ENCODE measurements at places on chromosomes 1 and 21.

GRCh38 chr1:27405074-27405473, 12.7 kb downstream of the GPR3 start:
- DNase-seq, result no peak

- no peak for DNase-seq
These were observed 805 bp downstream of the ATG4C start for GRCh38 chr1:62784509-62785365.

DNA sequence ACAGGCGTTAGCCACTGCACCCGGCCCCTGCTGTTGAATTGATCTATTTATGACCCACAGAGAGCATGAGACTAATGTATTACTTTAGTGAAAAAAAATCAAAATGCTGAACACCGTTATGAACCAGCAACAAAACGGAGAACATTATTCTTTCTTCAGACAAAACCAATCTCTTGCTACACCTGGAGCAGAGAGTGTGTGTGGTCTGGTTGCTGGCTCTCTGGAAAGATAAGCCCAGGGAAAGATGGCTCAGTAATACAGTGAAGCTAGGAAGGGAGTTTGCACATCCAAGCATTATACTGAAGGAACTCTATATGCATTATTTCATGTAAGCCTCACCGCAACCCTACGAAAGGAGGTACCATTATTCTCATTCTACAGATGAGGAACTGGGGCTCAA, 117.0 kb downstream of the GLUL start:
- no peak for DNase-seq

- DNase-seq, result no peak
These were observed 34.6 kb upstream of the TNFSF4 start for GRCh38 chr1:173241528-173242347.

GRCh38 chr1:6410248-6410893, 9.3 kb downstream of the HES2 start:
- DNase-seq, result no peak

- DNase-seq, result no peak
These were observed 42.1 kb downstream of the YARS1 start for GRCh38 chr1:32774950-32775634.

GRCh38 chr1:81867235-81867634, 66.5 kb downstream of the ADGRL2 start:
- DNase-seq, result no peak

DNA sequence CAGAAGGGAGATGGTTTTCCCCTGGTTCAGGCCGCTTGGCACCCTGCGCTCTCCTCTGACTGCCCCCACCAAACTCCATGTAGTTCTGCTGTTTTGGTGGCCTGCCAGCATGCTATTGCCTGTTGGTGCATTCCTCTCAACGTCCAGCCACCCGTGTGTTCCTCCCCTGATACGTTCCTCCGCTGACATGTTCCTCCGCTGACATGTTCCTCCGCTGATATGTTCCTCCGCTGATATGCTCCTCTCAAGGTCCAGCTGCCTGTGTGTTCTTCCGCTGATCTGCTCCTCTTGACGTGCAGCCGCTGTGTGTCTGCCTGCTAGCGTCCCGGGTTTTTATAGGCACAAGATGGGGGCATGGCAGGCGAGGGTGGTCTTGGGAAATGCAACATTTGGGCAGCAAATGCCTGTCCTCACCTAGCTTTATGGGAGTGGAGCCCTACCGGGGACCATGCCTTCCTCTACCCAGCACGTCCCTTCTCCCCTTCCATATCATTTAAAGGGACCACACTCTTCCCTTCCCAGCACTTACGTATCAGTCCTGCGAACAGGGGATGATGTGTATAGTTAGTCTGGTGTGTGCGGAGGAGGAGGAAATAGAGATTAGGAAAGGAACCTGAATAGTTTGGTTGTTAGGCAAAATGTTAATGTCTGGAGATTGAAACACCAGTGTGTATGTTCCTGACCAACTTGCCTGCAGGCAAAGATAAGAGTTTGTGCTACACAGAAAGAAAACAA, 40.6 kb upstream of the PLA2G5 start:
- peak; percentile 26 for DNase-seq

GRCh38 chr1:63690966-63691700, 82.7 kb upstream of the ROR1 start:
- DNase-seq, result no peak

DNA sequence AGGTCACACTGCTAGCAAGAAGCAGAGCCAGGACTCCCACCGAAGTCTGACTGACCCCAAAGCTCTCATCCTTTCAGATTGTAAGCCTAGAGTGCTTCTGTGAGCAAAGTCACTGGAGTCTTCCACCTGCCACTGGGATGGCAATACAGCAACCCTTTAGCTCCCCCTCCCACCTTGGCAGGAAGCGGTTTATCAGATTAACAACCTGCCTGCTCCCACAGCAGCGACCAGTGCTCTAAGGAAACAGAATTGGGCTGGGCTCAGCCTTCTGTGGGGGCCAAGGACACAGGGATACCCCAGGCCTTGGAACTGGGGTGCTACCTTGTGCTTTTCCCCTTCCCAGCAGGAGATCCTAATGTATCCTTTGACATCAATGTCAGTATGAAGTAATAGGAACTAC, 76.0 kb downstream of the GFI1 start:
- DNase-seq, result no peak

DNA sequence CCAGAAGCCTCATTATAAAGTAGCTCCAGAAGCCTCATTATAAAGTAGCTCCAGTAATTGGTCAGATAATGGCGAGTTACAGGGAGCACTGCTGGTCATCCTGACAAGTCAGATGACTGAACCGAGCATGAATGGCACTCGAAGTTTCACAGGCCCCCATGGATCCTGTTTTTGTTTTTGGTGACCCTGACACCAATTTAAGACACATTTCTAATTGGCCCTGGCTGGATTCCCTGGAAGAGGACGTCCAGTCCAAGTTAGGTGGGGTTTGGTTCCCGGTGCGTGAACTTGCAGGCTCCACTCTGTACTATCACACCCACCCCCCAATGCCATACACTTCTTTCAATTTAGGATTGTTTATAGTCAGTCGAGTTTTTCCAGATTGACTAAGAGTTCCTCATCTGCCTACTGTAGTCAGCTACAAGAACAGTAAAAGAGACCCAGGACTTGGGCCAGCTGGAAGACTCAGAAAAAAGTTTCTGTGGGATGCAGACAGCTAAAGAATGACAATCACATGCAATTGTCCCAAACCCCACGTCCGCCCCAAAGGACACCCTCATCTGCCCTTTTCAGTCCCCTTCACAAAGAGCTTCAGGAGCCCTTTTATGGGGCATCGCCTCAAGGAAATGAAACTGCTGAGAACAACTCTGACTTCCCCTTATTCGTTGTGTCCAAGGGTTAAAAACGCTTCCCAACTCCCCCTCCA, 2.7 kb downstream of the DHRS3 start:
- DNase-seq, result no peak

DNA sequence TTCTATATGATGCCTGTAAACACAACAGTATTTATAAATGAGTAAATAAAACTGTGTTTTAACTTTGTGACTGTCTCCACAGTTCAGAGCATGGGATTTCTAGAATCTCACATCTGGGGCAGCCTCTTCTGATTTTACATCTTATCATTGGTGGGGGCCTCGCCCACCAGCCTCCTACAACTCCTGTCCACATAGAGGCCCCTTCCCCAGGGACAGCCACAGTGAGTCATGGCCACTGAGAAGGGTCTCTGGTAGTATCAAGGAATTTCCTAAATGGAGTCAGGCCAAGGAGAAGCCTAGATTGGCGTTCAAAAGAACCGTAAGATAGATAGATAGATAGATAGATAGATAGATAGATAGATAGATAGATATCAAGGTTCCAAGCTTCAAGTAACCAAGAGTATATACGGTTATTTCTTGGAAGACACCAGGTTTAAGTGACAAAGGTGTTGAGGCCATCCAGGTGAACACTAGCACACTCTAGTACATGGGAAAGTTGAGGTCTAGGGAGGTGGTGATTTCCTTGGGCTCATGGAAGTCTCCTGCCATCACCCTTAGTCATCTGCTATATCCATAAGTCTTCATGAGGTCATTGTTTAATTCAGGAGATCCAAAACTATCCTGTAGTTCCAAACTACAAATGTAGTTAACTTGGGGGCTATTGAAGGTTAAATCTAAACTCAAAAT, 121.6 kb downstream of the SYT2 start:
- no peak for DNase-seq

- no peak for DNase-seq
These were observed 58.0 kb downstream of the NGF start for GRCh38 chr1:115280064-115280463.

DNA sequence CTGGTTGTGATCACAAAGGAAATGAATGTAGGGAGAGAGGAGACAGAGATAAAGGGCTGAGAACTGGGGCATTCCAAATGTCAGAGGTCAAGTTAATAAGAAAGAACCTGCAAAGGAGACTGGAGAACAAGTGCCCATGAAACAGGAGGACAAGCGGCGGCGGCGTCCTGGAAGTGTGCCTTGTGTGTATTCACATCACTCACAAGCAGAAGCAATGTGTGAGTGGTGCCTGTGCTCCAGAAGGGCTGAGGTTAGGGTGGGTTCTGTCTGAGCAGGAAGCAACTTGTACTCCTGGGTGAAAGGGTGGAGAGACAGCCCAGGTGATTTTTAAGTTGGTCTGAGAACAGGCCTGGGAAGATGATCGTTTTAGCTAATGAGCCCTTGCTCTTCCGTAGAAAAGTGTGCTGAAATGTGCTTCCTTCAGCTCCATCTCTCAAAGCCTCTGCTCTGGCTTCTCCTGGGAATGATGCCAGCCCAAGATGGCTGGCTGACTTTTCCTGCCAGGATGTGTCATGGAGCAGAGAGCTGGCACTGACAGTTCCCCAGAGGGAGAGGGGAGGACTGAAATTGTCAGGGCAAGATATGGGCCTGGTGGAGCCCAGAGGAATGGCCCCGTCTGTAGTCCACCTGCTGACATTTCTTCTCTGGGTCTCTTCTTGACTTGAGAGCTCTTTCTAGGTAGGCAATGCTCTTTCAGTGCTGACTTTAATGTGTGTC, 25.1 kb upstream of the PLEKHA6 start:
- DNase-seq, result no peak

- DNase-seq, result no peak
These were observed 1098.1 kb upstream of the NCAM2 start for GRCh38 chr21:19900149-19900548.

DNA sequence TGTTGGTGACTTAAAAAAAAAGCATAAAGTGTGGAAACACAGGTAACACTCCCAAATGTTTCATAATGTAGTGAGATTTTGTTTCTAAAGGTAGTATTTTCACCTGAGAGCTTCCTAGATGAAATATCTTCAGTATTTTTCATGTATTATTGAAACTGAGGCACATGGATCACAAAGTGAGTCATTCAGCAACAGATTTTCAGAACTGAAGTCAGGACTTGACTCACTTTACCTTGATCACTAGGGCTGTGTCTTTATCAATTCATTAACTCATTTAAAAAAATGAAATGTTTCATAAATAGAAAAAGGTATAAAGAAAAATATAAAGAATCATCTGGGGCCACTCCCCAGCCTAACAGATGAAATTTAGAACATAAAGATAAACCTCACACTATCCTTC, 66.5 kb upstream of the RCC1 start:
- no peak for DNase-seq

DNA sequence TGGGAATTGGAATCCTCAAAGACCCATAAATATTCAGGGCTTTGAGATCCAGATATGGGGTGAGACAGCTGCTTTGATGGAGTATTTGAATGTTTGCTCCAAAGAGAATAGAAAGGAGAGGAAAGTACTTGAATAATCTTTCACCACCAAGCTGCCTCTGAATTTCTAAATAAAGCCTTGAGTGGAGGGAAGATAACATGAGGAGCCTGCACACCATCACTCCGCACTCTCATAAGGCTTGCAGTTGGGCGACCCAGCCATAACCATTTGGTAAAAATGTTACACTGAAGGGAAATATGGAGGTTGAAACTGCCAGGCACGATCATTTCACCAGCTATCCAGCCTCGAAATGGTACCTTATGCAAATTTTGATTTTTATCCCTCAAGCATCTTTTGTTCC, 38.4 kb downstream of the VCAM1 start:
- DNase-seq, result no peak

DNA sequence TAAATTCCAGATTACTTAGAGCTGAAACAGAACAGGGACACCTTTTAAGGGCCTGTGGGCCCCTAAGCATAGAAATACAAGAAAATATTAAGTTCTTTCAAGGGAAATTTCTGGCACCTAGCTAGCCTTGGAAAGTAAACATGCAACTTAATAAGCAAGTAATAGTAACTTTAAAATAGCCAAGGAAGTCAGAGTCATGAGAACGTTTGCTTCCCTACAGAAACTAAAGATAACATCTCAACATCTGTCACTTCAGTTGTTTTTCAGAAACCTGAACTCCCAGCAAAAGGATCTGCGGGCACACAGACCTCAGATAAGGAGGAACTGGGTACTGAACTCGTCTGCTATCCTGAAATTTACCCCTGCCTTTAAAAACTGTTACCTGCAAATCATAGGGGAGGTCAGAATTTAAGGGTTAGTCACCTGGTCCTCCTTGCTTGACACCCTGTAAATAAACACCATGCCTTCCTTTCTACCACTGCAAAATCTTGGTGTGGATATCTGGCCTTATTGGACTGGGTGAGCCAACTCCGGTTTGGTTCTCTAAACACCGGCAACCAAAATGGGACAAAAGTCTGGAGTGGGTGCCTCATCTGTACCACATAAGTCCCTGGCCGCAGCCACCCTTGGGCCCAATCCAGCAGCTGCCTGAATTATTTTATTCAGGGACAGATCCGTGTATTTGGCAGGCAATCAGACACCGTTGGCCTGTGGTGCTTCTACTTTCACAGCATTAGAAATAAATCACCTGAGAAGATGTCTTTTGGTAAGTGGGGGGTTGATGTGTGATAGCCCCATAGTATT, 27.9 kb downstream of the NRDC start:
- no peak for DNase-seq

DNA sequence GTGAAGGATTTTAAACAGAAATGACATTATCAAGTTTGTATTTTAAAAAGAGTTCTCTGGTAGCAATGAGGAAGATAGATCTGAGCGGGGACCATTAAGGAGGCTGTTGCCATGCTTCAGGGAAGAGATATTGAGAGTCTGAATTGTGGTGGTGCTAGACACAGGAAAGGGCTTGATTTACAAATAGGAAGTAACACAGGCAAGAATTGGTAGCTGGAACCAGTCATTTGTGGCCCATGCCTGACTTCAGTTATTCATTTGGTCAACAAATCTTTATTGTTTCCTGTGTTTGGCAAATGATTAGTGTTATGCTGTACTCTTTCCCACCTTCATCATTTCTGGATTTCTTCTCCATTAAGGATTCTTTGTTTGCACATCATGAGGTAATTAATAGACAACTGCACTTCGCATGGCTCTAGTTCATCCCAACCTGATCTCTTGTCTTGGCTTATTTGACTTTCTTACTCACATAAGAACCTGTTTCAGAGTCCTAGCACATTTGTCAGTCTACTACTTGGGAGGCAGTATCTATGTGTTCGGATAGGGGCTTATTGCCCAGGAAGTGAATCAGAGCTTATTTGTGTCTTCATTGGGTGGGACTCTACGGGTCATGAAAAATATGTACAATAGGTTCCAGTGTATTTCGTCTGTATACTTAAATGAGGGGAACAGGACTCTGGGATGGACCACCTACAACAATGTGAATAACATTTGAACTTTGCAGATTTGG, 32.3 kb downstream of the EEIG2 start:
- no peak for DNase-seq

DNA sequence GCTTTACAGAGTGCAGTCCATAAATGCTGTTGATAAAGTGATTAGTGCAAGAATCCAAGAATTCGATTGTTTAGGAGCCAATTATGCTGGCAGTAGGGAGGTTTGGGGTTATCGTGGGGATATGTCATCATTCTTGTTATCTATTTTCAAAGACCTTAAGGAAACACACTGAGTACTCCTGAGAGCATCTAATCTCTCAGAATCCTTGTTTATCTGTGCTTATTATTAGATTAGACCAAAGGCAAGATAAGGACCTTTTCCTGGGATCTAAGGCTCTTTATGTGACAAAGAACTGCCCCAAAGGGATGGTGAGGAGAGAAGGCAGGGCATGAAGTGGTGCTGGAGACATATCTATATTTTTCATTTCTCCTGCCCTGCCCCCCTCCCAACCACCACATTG, 139.1 kb downstream of the TSEN15 start:
- no peak for DNase-seq
